ENCODE measurements at places on chromosomes 12 and 14. TPM values are rescaled to one million over a fixed set of nuclear protein-coding genes. Genes with fewer than 3 reads are reported as not detected.
A peak's percentile ranks its signal among the peaks of the same experiment; 100 is the strongest.

- DNase-seq: peak; percentile 32
Observed at GRCh38 chr12:105357162-105357691, 26.7 kb downstream of the C12orf75 start.

- peak; percentile 31 for DNase-seq
Observed at GRCh38 chr12:128820723-128821432, 2.9 kb downstream of the SLC15A4 start.

OR6C2 gene
- not detected for total RNA-seq

YEATS4 gene
- total RNA-seq: 54.0 TPM

ZC2HC1C gene
- total RNA-seq: 0.41 TPM

FGF23 gene
- not detected for total RNA-seq
